ENCODE measurements at places on chromosomes 16 and 17. TPM values are rescaled to one million over a fixed set of nuclear protein-coding genes. Genes with fewer than 3 reads are reported as not detected.

Gene SSTR5
- polyA plus RNA-seq = 0.11 TPM

Gene MAP3K3
- 29.1 TPM for polyA plus RNA-seq

Gene NPIPA7
- polyA plus RNA-seq = 20.3 TPM

Gene WNT9B
- polyA plus RNA-seq = 10.4 TPM

Gene USP43
- 8.1 TPM for polyA plus RNA-seq

Gene KCNJ2
- 3.0 TPM for polyA plus RNA-seq

Gene CBX2
- 24.6 TPM for polyA plus RNA-seq

Gene TNFRSF17
- polyA plus RNA-seq = not detected

Gene TP53TG3C
- not detected for polyA plus RNA-seq

Gene COG8
- 31.5 TPM for polyA plus RNA-seq

Gene SOCS3
- polyA plus RNA-seq = 13.2 TPM

Gene MYH3
- polyA plus RNA-seq = 3.3 TPM

Gene C17orf50
- polyA plus RNA-seq = 0.22 TPM

Gene COPRS
- 46.9 TPM for polyA plus RNA-seq
